ENCODE measurements at places on chromosomes 11 and 22. TPM values are rescaled to one million over a fixed set of nuclear protein-coding genes. Genes with fewer than 3 reads are reported as not detected.

The NRGN gene
- 0.66 TPM for total RNA-seq

The DUSP8 gene
- 7.8 TPM for total RNA-seq

The OR56A1 gene
- not detected for total RNA-seq

The DCHS1 gene
- total RNA-seq, result 22.2 TPM

The AASDHPPT gene
- total RNA-seq, result 24.6 TPM

The WNT7B gene
- not detected for total RNA-seq

The SMIM38 gene
- total RNA-seq, result 1.3 TPM

The ELFN2 gene
- 0.19 TPM for total RNA-seq

The CCDC81 gene
- total RNA-seq, result 3.7 TPM

The INPPL1 gene
- total RNA-seq, result 65.8 TPM

The AIFM3 gene
- total RNA-seq, result 2.0 TPM

The SLC43A3 gene
- total RNA-seq, result 70.5 TPM

The NXPE1 gene
- total RNA-seq, result not detected

The OR4C13 gene
- not detected for total RNA-seq

The NUP50 gene
- 32.9 TPM for total RNA-seq
